ENCODE measurements at places on chromosomes 12 and 14. TPM values are rescaled to one million over a fixed set of nuclear protein-coding genes. Genes with fewer than 3 reads are reported as not detected.

Gene TMPRSS12
- not detected for total RNA-seq

Gene STK38L
- 85.1 TPM for total RNA-seq

Gene DEGS2
- 1.4 TPM for total RNA-seq

Gene SLC24A4
- total RNA-seq = not detected

Gene TCL1B
- total RNA-seq = not detected

Gene LGR5
- total RNA-seq = not detected

Gene SLC38A4
- total RNA-seq = 1.1 TPM

Gene TPH2
- total RNA-seq = not detected

Gene PTPRB
- 0.21 TPM for total RNA-seq

Gene CNTN1
- total RNA-seq = 9.8 TPM

Gene ENDOU
- not detected for total RNA-seq

Gene LARP4
- 40.5 TPM for total RNA-seq

Gene CCDC175
- total RNA-seq = not detected

Gene POTEM
- not detected for total RNA-seq

Gene KRT85
- not detected for total RNA-seq

Gene DACT1
- not detected for total RNA-seq

Gene LIN7A
- not detected for total RNA-seq

All from tracheal epithelial cell (primary cell).